Hepatocyte (in vitro differentiated cells): ENCODE measurements at places on chromosomes 13 and 19. TPM values are rescaled to one million over a fixed set of nuclear protein-coding genes. Genes with fewer than 3 reads are reported as not detected.

Gene NTN5
- total RNA-seq, result 0.08 TPM in 1 of 2 replicates, not detected in the other

Gene GZMM
- not detected in 2 replicates for total RNA-seq

Gene SPC24
- 9.0 and 11.5 TPM in 2 replicates for total RNA-seq

Gene SYNGR4
- not detected in 2 replicates for total RNA-seq

- H3K4me1 ChIP-seq, result peaks cover 10% of the 10 kb centered on the region
- peaks cover 16% of the 10 kb centered on the region for H3K27me3 ChIP-seq
- no peak overlapping the region for H3K27ac ChIP-seq
- no peaks in the 10 kb centered on the region for H3K36me3 ChIP-seq
- H3K4me3 ChIP-seq, result no peak overlapping the region
Measured at GRCh38 chr19:54096617-54097106, 3.9 kb downstream of the OSCAR start.

DNA sequence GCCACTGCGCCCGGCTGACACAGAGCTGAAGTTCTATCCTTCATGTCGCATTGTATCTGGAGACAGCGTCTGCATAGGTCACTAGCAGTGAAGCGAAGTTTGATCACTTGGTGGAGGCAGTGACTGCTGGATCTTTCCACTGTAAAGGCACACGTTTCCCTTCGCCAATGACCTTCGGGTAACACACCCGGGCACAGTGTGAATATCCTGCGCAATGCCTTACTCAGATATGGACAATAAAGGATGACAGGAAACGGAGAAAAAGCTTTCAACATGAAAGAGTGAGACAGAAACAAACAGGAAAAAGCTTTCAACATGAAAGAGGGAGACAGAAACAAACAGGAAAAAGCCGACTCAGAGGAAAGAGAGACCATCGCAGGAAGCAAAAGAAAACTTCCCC is 17.1 kb downstream of the ARL11 start:
- no peak overlapping the region for H3K27ac ChIP-seq
- DNase-seq, result no peak
- no peaks in the 10 kb centered on the region for H3K27me3 ChIP-seq
- H3K36me3 ChIP-seq, result no peaks in the 10 kb centered on the region
- H3K4me3 ChIP-seq, result no peak overlapping the region
- H3K4me1 ChIP-seq, result no peaks in the 10 kb centered on the region

DNA sequence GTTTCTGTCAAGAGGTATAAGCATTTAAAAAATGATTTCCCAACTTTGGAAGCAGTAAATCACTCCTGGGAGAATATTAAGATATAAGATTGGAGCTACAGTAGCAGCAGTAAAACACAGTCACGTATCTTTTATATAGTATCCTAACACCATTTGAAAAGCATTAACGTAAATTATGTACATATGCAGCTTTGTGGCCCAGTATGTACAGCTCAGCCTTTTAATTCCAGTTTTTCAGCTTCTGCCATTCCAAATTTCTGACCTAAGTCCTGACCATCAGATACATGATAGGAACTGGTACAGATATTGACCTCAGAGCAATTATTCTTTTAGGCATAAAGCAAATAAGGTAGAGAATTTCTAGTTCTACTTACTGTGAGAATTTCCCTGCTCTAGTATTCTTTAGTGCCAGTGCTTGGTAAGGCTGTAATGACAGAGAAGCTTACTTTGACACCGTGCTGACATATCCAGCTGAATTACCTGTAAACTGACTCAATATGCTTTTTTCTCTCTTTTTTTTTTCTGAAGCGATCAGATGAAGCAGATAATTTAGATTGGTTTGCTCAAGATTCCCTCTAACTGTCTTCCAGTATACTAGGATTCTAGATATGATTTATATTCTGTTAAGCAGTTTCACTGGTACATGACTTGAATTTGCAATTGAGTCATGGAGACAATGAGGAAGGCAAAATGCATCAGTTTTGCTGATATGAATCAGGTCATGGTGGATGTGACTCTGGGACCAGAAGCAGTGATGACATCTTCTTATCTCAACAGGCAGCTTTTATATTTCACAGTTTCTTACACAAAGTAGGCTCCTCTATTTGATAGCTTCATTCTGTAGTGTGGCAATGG is 703.6 kb downstream of the SLITRK6 start:
- H3K4me3 ChIP-seq, result no peak overlapping the region
- no peaks in the 10 kb centered on the region for H3K4me1 ChIP-seq
- no peaks in the 10 kb centered on the region for H3K27me3 ChIP-seq

DNA sequence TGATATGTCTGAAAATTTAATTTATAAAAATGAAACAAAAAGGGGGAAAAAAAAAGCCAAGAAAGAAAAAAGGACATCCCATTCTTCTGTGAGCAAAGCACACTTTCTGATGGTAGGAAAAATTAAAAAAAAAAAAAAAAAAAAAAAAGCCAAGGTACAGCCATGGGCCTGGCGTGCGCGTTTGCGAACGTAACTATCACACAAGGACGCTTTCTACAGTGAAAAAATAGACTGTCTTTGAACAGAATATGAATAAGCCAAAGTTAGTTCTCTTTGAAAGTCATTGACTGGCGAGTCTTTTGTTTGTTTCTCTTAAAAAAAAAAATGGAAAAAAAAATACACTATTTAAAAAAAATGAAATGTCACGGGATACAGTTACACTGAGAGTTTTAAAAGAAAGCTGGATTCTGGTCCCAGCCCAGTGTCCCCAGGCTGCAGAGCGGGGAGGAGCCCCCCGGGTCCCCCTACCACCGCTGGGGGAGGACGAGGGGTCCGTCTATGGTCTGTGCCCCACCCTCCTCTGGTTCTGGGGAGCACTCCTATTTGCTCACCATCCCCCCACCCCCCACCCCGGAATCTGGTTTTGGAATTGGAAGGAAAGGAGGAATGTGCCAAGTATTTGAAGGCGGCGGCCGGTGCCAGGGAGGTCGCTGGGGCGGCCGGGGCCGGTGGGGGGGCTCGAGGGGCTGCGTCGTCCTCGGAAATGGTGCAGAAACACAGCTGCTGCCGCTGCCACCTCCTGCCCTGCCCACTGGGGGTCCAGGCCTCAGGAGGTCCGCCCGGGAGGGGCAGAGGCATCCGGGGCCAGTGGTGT is 134.5 kb downstream of the PTPRS start:
- no peaks in the 10 kb centered on the region for H3K36me3 ChIP-seq
- H3K27ac ChIP-seq, result no peak overlapping the region
- no peaks in the 10 kb centered on the region for H3K27me3 ChIP-seq
- DNase-seq, result no peak
- H3K4me1 ChIP-seq, result no peaks in the 10 kb centered on the region

DNA sequence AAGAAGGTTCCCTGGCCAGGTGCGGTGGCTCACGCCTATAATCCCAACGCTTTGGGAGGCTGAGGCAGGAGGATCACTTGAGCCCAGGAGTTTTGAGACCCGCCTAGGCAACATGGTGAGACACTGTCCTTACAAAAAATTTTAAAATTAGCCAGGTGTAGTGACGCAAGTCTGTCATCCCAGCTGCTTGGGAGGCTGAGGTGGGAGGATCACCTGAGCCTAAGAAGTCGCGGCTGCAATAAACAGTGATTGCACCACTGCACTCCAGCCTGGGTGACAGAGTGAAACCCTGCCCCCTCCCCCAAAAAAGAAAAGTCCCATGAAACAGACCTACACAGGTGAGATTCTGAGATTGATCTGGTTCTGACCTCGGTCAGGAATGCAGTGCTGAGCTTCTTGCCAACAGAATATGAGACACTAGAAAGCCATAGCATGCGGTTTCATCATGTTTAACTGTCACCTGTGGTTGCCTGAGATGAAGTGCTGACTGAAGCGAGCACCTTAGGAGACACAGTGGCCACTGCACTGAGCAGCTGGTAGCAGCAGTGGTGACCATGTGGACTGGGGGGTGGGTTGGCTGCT is 2.0 kb upstream of the A1BG start:
- H3K4me1 ChIP-seq, result no peaks in the 10 kb centered on the region
- H3K36me3 ChIP-seq, result no peaks in the 10 kb centered on the region
- no peak overlapping the region for H3K4me3 ChIP-seq
- H3K27ac ChIP-seq, result no peak overlapping the region

DNA sequence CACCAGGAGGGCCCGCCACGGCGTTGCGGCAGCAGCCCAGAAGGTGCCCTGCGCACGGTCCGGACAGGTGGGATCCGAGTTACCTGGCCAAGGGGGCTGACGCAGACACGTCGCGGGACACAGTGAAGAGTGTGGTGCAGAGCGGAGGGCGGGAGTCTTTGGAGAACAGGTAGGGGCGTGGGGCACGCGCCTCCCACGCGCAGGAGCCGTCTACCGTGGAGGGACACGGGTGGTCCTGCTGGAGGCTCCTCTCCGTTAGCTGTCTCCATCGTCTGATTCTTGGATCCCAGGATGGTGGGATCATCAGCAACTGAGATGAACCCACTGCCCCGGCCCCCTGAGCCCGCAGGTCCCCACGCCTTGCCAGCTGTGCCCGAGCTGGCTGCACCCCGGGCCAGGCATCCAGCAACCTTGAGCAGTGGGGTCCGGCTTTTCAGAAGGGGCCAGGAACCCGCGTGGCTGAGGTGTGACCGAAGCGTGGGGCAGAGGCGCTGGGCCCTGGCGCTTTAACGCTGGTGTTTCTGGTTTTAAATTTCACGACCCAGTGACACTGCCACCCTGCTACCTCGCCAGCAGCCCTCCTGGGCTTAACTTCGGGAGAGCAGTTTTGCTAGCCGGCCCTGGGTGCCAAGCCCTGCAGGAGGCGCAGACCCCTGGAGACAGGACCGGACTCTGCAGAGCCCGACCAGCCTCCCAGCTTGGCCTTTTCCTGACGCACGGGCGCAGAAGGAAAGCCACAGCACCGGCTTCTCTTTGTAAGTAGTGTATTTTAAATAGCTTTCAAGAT is 7.3 kb downstream of the FGF22 start:
- H3K27me3 ChIP-seq, result no peaks in the 10 kb centered on the region
- H3K27ac ChIP-seq, result no peak overlapping the region
- no peak for DNase-seq
- no peak overlapping the region for H3K4me3 ChIP-seq
- H3K4me1 ChIP-seq, result no peaks in the 10 kb centered on the region

GRCh38 chr19:10699650-10700335 is 1.4 kb upstream of the QTRT1 start:
- H3K27me3 ChIP-seq, result no peaks in the 10 kb centered on the region
- DNase-seq, result peak; percentile 61
- no peak overlapping the region for H3K4me3 ChIP-seq
- H3K27ac ChIP-seq, result no peak overlapping the region
- H3K36me3 ChIP-seq, result no peaks in the 10 kb centered on the region

- no peak overlapping the region for H3K27ac ChIP-seq
- H3K27me3 ChIP-seq, result no peaks in the 10 kb centered on the region
- no peak for DNase-seq
Measured at GRCh38 chr13:111855786-111856185, 211.2 kb upstream of the SOX1 start.

GRCh38 chr19:36363845-36364244 is 15.2 kb downstream of the ZFP14 start:
- no peaks in the 10 kb centered on the region for H3K27me3 ChIP-seq
- no peak overlapping the region for H3K4me3 ChIP-seq
- no peak for DNase-seq
- H3K27ac ChIP-seq, result no peak overlapping the region
- H3K4me1 ChIP-seq, result no peaks in the 10 kb centered on the region

GRCh38 chr13:53638040-53638439 is 609.4 kb downstream of the OLFM4 start:
- no peak overlapping the region for H3K27ac ChIP-seq
- no peak overlapping the region for H3K4me3 ChIP-seq
- no peaks in the 10 kb centered on the region for H3K27me3 ChIP-seq
- H3K36me3 ChIP-seq, result no peaks in the 10 kb centered on the region

GRCh38 chr13:54758795-54759194 is 1730.2 kb downstream of the OLFM4 start:
- H3K27me3 ChIP-seq, result no peaks in the 10 kb centered on the region
- H3K4me1 ChIP-seq, result no peaks in the 10 kb centered on the region
- DNase-seq, result no peak
- no peak overlapping the region for H3K4me3 ChIP-seq

- H3K27ac ChIP-seq, result no peak overlapping the region
- no peak overlapping the region for H3K4me3 ChIP-seq
- no peaks in the 10 kb centered on the region for H3K36me3 ChIP-seq
- DNase-seq, result no peak
- H3K4me1 ChIP-seq, result no peaks in the 10 kb centered on the region
Measured at GRCh38 chr13:35219021-35219420, 257.5 kb downstream of the MAB21L1 start.

GRCh38 chr19:45852983-45853382 is 10.0 kb downstream of the SYMPK start:
- no peaks in the 10 kb centered on the region for H3K27me3 ChIP-seq
- no peak overlapping the region for H3K27ac ChIP-seq
- H3K4me1 ChIP-seq, result no peaks in the 10 kb centered on the region

- no peaks in the 10 kb centered on the region for H3K4me1 ChIP-seq
- H3K36me3 ChIP-seq, result no peaks in the 10 kb centered on the region
- DNase-seq, result no peak
- H3K27me3 ChIP-seq, result no peaks in the 10 kb centered on the region
- no peak overlapping the region for H3K4me3 ChIP-seq
Measured at GRCh38 chr13:100484702-100485101, 103.9 kb downstream of the GGACT start.

- no peaks in the 10 kb centered on the region for H3K36me3 ChIP-seq
- no peaks in the 10 kb centered on the region for H3K4me1 ChIP-seq
- H3K4me3 ChIP-seq, result no peak overlapping the region
- no peak overlapping the region for H3K27ac ChIP-seq
Measured at GRCh38 chr19:8065875-8066261, 13.3 kb downstream of the CCL25 start.

- no peaks in the 10 kb centered on the region for H3K36me3 ChIP-seq
- H3K27ac ChIP-seq, result no peak overlapping the region
- H3K27me3 ChIP-seq, result no peaks in the 10 kb centered on the region
- H3K4me1 ChIP-seq, result peaks cover 2% of the 10 kb centered on the region
- H3K4me3 ChIP-seq, result no peak overlapping the region
Measured at GRCh38 chr13:40252241-40252640, 414.2 kb downstream of the FOXO1 start.

DNA sequence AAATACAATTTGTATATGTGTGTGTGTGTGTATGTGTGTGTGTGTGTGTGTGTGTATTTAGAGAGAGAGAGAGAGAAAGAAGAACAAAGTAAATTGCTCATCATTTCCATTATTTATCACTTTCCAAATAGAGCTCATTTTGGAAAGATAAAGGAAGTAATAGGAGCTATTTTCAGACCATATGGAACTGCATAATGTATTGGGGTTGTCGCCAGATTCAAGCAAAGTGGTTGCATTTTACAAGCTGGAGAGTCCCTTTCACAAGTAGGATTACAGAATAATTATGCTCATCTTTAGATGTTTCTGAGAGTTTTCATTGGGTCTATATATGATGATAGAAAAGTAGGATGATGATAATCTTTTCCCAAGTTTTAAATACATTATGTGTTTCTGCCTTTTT is 842.7 kb upstream of the SLC10A2 start:
- H3K36me3 ChIP-seq, result no peaks in the 10 kb centered on the region
- H3K27me3 ChIP-seq, result no peaks in the 10 kb centered on the region
- H3K27ac ChIP-seq, result no peak overlapping the region
- no peak overlapping the region for H3K4me3 ChIP-seq
- DNase-seq, result no peak
- no peaks in the 10 kb centered on the region for H3K4me1 ChIP-seq

DNA sequence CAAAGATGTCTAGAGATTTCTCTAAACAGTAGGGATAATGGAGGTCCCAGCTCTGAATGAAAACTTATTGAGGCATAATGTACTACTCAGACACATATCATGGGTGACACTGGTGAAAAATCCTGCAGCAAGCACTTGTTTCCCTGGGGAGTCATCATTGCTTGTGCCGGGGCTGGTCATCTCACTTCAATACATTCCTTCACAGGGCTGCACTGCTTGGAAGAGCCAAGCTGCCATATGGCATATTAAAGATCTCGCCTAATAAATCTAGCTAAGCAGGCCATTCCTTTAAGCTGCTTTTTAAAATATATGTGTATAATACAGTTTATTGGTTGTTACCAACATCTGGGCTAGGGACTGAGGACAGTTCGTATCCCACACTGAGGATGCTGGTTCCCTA is 332.2 kb upstream of the GPC6 start:
- H3K27ac ChIP-seq, result no peak overlapping the region
- H3K36me3 ChIP-seq, result no peaks in the 10 kb centered on the region
- H3K27me3 ChIP-seq, result no peaks in the 10 kb centered on the region
- peak; percentile 16 for DNase-seq
- no peak overlapping the region for H3K4me3 ChIP-seq
- H3K4me1 ChIP-seq, result no peaks in the 10 kb centered on the region
